ENCODE measurements at places on chromosomes 2 and 18.

GRCh38 chr2:160417745-160418397 is 75.7 kb downstream of the RBMS1 start:
- DNase-seq: no peak

DNA sequence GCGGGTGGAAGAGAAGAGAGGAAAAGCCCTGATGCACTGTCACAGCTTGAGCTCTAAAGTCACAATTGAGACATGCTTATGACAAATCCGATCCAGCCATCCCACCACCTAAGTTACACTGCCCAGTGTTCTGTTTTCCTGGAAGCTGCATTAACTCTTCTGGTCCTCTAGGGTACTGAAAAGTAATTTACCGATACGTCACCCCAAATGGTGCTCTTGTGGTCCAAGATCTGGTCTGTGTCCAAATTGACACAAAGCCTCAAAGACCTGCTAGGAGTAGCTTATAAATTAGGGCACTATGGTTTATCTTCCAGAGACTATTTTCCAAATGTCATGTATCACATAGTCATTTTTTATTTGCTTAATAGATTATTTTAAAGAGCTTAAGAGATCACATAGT is 186.7 kb upstream of the ETAA1 start:
- no peak for DNase-seq

DNA sequence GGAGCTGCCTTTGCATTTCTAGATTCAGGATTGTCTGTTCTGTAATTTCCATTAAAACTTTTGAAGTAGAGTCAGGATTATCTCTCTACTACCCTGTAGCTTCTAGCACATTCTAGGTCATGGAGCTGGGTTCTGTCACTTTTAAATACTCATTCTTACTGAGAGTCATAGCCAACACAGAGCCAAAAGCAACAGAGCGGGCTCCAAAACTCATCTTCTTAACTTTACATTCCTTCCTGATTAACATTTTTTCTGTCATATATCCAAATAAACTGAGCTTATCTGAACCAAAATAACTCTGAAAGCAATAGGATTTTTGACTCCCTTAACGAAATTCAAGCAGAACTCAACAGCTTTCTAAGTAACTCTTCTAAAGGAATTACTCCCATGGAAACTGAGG is 12.9 kb downstream of the PREPL start:
- DNase-seq: no peak

- DNase-seq: no peak
Measured at GRCh38 chr18:79806976-79807841, 9.5 kb downstream of the KCNG2 start.

DNA sequence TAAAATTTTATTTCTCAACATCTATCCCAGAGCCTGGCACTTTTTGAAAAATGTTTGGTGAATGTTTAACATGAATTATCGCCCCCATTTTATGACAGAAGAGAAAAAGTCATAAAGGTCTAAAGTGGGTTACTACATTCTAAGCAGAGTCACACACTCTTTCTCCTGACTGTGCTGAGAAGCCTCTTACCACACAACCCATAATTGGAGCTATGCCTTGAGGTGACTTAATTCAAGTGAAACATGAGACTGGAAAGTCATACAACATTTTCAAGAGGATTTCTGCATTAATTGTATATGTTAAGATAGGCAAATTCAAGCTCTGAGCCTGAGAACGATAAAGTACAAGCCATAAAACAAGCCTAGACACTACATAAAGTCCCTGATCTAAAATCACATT is 3.1 kb upstream of the DSEL start:
- no peak for DNase-seq

DNA sequence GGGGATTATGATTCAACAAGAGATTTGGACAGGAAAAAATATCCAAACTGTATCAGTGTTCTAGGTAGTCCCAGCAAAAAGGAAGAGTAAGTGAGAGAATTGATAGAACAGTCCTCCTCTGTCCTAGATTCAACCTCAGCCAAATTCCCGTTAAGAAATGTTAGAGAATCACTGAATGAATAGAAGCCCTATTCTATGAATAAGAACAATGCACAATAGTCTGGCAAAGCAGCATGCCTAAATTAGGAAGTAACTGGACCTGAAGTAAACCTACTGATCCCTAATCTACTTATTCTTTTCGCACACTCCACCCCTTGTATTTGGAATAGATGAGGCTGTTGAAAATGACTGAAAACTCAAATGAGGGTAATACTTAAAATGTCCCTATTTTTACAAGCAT is 1665.5 kb downstream of the LRP1B start:
- no peak for DNase-seq

GRCh38 chr2:170202437-170202836 is 24.5 kb downstream of the MYO3B start:
- no peak for DNase-seq

DNA sequence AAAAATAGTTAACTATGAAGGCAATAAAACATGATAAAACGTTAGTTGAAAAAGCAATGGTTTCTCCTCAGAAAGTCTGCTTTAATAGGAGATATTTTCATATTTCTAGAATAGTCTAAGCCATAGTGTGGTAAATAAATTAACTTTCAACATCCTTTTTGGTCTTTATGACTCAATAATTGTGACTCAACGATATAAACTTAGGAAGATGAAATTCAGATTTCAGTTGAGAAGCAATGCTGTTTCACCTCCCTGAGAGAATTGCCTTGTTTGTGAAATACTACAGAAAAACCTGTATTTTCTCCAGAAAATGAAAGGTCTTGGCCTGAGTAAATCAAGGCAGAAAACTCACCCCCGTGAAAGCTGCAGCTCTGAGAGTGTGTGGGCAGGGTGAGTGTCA is 166.9 kb downstream of the ETAA1 start:
- no peak for DNase-seq

DNA sequence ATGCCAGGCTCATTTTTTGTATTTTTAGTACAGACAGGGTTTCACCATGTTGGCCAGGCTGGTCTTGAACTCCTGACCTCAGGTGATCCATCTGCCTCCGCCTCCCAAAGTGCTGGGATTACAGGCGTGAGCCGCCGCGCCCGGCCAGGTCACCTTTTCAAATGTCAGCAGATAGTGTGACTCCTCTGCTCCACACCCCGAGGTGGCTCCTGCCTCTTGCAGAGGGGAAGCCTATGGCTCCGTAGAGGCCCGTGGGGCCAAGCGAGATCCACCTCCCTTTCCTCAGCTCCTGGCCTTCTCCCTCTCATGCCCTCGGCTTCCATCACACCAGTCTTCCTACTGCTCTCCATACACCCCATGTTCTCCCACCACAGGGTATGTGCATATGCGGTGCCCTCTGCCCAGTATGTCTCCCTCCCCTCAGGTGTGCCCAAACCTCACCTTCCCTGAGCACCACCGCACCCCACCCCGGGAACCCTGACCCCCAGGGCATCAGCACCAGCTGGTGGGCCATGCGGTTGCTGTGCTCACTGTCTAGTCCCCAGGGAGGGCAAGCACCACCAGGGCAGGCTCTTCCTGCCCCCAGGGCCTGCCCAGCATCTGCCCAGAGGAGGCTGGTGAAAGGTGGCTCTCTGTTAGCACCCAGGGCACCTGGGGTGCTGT is 10.7 kb downstream of the GPR17 start:
- no peak for DNase-seq

DNA sequence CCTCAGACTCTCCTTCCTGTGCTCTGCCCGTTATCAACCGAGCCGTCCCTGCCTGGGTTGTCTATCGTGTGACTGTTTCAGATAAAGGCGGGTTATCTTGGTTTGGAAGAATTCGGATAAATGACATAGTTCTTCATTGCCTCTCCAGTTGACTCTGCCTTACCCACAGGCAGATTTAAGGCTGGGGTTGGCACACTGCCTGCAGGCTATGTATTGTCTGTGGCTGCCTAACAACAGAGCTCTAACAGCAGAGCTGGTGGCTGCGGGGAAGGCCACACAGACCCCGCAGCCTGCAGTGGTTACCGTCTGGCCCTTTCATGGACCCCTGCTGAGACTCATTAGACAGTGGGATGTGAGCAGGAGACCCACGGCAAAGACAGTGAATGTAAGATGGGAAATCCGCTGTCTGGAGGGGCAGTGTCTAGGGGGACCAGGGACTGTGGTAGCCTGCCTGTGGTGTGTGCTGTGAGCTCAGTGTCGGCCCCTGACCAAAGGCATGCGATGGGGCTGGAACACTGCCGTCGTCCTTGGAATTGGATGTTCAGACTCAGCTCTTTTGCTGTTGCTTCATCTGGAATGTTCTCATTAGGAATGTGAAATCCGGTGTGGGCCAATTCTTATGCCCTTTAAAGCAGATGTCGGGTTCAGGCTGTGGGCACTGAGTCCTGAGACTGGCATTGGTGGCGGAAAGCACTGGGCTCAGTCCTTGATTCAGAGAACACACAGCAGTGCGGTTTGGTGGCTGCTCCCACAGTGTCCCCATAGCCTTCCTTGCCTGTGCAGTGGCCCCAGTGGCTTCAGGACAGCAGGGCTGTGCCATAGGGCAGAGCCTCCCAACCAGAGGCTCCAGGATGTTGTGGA is 44.5 kb downstream of the SH3RF3 start:
- DNase-seq: no peak
